ENCODE measurements at places on chromosomes 6 and 20. TPM values are rescaled to one million over a fixed set of nuclear protein-coding genes. Genes with fewer than 3 reads are reported as not detected.

The IMPG1 gene
- total RNA-seq = not detected

The DUSP15 gene
- total RNA-seq = not detected

GRCh38 chr20:57555457-57556184 lies 5.3 kb upstream of the PCK1 start:
- no peak for DNase-seq

GRCh38 chr6:35128496-35128895 lies 12.6 kb downstream of the TCP11 start:
- no peak for DNase-seq

GRCh38 chr6:85460921-85461797 lies 11.3 kb downstream of the NT5E start:
- peak; percentile 83 for DNase-seq
